ENCODE measurements at places on chromosomes 3 and 15. TPM values are rescaled to one million over a fixed set of nuclear protein-coding genes. Genes with fewer than 3 reads are reported as not detected.

Gene PLD1
- polyA plus RNA-seq, result 5.8 TPM

Gene IL17RC
- polyA plus RNA-seq, result 4.5 TPM

Gene SUSD5
- polyA plus RNA-seq, result 0.09 TPM

Gene BFSP2
- 18.6 TPM for polyA plus RNA-seq

Gene MYO5A
- polyA plus RNA-seq, result 18.1 TPM

GRCh38 chr3:10000686-10001085, 14.0 kb upstream of the EMC3 start:
- DNase-seq, result no peak

DNA sequence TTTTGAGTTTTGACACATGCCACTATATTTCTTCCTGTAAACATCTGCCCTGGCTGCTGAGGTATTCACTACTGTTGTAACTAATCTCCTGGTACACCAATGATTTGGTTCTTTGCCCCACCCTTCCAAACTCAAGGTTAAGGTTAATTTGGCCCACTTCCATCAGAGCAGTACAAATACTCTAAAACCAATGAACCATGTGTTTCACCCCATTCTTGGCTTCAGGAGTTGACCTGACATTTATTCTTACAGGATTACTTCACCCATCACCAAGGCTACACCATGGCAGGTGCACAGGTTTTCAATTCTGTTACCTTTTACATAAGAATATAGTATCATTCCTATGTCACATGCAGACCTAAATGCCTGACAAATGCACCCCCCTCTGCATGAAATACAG, 1179.9 kb downstream of the ZPLD1 start:
- DNase-seq, result no peak

- DNase-seq, result no peak
Observed at GRCh38 chr15:29887721-29888120, 65.5 kb upstream of the TJP1 start.

GRCh38 chr3:87361956-87362355, 85.6 kb upstream of the POU1F1 start:
- DNase-seq, result no peak

- DNase-seq, result no peak
Observed at GRCh38 chr15:44706946-44707636, 4.0 kb downstream of the PATL2 start.

DNA sequence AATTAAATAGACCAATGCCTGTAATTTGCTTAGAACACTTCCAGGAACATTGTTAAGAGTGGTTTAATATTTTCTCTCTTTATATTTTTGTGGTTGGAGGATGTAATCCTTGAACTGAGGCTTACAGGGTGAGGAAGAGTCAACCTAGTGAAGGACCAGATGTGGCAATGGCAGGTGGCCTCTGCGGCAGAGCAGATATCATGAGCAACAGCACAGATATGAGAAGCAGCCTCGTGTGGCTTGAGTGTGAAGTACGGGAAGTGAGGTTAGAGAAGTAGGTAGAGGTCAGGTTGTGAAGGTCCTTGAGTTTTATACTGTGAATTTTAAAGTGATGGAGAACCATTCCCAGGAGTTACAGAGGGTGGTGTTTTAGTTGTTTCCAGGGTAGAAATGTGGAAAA, 417.6 kb upstream of the SUCLG2 start:
- DNase-seq, result no peak

Data from GM12878 (cell line).